ENCODE measurements at places on chromosomes 7 and 10.

DNA sequence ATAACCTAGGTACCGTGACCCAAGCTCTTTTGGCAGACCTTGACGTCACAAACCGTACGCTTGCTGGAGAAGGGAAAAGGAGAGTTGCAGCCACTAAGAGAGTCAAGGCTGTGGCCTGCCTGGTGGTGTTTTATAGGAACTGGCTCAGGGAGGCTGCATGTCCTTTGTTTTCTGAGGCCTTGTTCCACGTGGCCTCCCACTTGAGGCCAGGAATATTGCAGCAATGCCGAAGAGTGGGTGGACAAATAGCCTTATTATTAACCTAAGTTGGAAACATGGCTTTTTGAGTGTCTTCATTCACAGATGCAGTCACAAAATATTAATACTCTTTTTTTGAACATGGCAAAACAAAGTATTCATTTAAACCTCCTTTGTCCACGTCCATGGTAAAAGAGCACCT lies 178.0 kb downstream of the CELF2 start:
- no peak for DNase-seq

DNA sequence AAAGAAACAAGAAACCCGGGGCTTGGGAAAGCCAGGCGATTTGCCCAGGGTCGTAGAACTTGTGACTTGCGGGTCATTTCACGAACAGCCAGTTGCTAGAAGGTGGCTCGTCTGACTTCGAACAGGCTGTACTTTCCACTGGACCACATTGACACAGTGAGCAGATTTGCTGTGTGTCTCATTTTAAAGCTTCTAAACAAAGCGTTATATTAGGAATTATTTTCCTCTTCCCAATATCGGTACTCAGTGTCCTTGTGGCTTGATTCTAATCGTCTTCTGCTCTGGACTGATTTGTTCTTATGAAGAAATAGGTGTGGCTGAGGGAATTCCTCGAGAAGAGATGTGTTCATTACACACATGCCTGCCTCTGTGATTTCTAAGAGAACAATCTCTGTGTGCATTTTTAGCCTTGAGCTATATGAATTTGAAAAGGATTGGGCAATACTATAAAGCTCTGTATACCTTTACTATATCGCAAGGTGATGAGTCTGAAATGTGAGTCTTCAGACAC lies 150.0 kb upstream of the PRR15 start:
- no peak for DNase-seq

- no peak for DNase-seq
Measured at GRCh38 chr10:62457598-62457997, 83.4 kb downstream of the ZNF365 start.

- no peak for DNase-seq
Measured at GRCh38 chr7:139844779-139845442, 15.8 kb downstream of the TBXAS1 start.

- no peak for DNase-seq
Measured at GRCh38 chr10:132692311-132692710, 93.6 kb downstream of the NKX6-2 start.

GRCh38 chr7:44845451-44845850 lies 2.4 kb downstream of the H2AZ2 start:
- no peak for DNase-seq

DNA sequence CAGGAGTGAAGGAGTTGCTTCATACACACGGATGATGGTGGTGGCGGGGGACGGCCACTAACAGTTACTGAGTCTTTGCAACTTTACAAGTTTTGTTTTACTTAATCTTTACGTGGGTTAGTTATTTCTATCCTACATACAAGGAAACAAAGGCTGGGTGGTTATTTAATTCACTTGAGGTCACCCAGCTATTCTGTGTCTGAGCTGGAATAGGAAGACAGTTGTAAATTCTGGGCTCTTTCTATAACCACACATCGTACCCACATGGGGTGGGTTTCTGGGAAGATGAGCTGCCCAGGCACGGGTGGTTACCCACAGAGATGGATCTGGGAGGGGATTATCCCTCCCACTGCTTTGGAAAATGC lies 137.9 kb downstream of the ANLN start:
- DNase-seq: no peak

DNA sequence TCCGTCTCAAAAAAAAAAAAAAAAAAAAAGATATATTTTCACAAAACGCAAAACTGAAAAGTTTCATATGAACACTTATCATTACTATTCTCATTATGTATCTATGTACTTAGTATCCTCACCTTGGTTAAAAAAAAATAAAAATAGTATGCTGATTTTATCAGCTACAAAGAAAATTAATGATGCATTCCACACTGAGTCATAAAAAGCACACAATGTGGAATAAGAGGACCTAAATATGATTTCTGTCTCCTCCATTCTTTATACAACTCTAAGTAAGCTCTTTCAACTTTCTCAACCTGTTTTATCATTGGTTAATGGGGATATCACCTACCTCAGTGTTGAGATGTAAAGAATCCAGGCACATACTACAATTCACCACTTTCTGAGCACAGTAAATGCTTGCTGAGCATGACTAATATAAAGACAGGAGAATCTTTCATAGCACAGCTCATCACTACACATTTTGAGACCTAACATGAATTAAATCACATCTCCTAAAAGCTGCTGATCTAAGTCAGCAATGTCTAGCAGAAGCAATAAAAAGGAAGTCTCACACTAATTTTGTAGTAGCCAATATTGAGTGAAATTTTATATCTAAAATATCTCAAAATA lies 2.7 kb downstream of the SNX13 start:
- no peak for DNase-seq

- DNase-seq: no peak
Measured at GRCh38 chr7:22184549-22185199, 172.3 kb downstream of the RAPGEF5 start.

DNA sequence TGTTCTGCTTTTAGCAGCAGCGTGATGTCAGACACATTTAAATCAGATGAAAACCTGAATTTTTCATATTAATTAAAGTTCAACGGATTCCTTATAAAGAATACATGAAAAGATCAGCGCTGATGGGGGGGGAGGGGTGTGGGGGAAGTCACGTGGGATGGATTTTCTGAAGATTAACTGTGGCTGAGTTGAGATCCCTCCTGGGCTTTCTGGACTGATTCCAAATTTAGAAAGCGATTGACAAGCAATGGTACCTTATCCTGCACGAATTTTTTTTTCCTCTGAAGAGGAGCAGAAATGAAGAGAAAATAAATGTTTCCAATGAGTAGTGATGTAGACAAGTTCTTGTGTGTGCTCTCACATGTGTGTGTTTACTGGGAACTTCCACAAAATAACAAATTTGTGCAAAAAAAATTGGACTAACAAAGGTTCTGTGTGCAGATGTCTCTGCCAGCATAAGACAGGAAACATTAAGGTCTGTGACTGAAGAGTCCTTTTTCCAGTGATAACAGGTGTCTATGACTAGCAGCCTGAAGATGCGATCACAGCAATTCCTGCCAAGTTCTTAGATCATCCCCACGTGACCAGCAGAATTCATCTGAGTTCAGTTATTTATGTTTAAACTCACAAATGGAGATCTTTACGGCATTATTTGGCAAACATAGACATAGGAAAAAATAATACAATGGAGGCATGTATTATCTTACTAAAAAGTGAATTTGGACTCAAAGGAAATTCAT lies 585.2 kb upstream of the CELF2 start:
- no peak for DNase-seq

DNA sequence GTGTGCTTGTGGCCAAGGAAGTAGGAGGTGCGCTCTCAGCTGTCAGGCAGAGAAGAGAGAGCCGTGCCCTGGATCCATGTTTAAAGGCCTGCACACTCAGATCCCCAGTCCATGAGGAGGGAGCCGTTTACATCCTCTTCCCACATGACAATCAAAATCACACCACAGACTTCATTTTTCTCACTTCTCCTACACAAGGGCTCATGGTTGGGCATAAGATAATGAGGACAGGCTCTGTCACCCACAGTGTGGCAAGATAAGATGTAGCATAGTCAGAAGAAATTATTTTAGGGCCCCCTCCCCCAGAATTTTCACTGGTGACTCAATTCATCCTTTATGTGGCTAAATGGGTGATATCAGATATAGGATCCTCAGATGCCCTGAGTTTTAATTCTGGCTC lies 35.9 kb upstream of the INHBA start:
- no peak for DNase-seq

GRCh38 chr7:159211540-159212182 lies 67.0 kb upstream of the VIPR2 start:
- DNase-seq: no peak

- no peak for DNase-seq
Measured at GRCh38 chr7:106720641-106721040, 59.7 kb upstream of the CCDC71L start.

- DNase-seq: no peak
Measured at GRCh38 chr10:75866731-75867130, 435.3 kb downstream of the LRMDA start.

DNA sequence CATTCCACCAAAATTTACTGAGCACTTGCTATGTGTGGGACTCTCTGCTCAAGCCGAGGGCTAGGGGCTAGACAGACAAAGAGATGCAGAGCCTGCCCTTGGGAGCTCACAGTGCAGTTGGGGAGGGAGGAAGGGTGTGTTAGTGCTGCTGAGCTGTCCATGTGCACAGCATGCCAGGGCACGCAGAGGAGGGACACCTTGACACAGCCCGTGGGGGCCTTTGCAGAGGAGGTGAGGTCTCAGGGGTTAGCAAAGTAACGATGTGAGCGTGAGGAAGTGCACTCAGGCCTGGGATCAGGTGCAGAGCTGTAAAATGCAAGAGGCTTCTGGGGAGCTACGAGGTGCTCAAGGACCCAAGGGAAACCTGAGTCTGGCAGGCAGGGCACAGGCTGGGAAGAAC lies 16.3 kb downstream of the PRKCQ start:
- DNase-seq: no peak

DNA sequence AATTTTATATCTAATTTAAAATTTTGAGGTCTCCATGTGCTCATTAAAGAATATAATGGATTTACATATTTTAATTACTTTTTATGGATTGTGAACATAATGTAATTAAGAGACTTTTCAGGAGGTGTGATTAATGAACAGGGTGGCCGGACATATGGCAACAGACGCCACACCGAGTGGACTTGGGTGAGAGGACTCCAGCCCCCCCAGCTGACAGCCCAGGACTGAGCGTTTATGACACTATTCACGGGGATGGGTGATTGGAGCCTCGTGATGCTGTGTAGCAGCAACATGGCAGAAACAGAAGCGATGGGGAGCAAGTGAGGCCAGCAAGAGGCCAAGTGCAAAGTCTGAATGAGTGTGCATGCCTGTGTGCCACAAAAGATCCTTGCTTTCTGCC lies 1176.9 kb downstream of the TYW1 start:
- DNase-seq: no peak

DNA sequence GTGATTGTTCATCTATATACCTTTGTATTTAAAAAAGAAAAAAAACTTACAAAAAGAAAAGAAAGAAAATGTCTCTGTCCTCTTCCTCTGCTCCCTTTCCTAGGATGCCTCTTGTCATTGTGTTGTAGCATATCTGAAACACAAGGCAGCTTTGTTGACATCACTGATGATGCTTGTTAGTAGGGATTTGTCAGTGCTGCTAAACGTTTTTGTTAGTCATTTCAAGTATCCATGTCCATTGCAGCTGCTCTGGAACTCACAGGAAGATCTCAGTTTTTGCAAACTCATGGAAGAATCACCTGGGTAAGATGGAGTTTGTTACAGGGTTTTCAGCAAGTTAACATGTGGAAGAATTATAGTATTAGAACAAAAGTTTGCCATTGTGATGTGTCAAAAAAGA lies 123.6 kb downstream of the CCSER2 start:
- DNase-seq: no peak

DNA sequence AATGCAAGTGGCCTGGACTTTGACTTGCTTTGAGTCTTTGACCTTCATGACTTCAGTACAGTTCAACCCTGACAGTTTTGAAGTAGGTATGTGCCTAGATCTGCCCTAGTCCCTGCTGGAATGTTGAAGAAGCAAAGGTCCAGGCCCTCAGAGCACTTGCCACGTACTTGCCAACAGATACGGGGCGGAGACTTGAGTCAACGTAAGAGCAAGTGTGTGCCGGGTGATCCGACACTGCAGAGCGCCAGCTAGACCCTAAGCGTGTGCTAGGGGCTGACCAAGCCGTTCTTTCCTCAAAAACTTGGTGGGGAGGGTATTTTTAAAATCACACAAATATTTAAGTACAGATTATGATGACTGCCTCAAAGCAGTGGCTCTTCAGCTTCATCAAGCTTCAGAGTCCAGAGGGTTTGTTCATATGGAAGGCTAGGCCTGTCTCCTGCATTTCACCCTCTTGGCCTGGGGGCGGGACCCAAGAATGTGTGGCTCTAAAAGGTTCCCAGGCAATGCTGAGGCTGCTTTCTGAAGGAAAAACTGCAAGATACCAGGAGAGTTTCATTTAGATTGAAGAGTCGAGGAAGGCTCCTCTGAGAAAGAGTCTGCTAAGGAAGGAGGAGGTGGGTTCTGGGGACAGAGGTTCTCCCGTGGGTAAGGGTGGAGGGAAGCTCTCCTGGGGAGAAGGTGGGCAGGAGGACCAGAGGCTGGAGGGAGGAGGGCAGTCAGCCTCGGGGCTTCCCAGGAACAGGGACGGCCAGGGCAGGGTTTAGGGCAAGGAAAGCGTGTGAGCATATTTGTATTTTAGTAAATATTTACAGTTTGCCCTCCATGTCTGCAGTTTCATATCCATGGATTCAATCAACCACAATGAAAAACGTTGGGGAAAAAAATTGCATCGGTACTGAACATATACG lies 160.3 kb downstream of the EGFR start:
- no peak for DNase-seq

GRCh38 chr7:16939161-16939560 lies 57.4 kb upstream of the AGR3 start:
- no peak for DNase-seq

- peak; percentile 36 for DNase-seq
Measured at GRCh38 chr10:27225011-27225590, 15.5 kb downstream of the ACBD5 start.

- no peak for DNase-seq
Measured at GRCh38 chr7:30301751-30302150, 17.4 kb downstream of the ZNRF2 start.

DNA sequence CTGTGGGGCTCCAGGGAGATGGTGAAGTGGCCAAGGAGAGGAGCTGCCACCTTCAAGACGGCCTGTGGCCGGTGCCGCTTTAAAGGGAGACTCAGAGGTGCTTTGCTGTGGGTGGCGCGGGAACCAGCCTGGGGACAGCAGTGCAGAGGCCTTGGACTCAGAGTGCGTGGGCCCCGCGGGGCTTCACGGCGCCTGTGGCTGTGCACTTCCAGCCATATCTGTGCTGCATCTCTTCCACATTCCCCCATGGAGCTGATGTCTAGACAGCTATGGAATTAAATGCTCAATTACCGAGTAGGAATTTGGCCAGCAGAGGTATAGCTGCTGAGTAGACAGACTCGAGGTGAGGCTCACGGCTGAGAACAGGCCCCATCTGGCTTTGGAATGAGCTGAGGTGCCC lies 41.7 kb downstream of the HTRA1 start:
- no peak for DNase-seq

DNA sequence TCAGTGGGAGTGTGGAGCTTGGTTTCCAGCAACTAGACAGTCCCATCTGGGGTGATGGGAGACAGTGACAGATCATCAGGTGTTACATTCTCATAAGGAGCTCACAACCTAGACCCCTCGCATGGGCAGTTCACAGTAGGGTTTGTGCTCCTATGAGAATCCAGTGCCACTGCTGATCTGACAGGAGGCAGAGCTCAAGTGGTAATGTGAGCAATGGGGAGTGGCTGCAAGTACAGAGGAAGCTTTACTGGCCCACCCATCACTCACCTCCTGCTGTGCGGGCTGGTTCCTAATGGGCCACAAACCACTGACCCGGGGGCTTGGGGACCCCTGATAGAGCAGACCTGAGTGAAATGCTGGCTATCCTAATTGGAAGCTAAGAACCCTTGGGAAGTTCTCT lies 242.8 kb downstream of the BAMBI start:
- no peak for DNase-seq

GRCh38 chr7:121016966-121017365 lies 28.5 kb downstream of the CPED1 start:
- DNase-seq: no peak
